ENCODE measurements at places on chromosomes 5 and 9. TPM values are rescaled to one million over a fixed set of nuclear protein-coding genes. Genes with fewer than 3 reads are reported as not detected.

LURAP1L gene
- 6.6 TPM for total RNA-seq

ZDHHC21 gene
- 21.7 TPM for total RNA-seq

FAM120A gene
- 197 TPM for total RNA-seq

FOXD4L5 gene
- 0.21 TPM for total RNA-seq

OR1Q1 gene
- not detected for total RNA-seq

TMEM250 gene
- 31.8 TPM for total RNA-seq

ENG gene
- total RNA-seq: 83.6 TPM

OSTF1 gene
- 49.7 TPM for total RNA-seq

WNK2 gene
- total RNA-seq: 40.0 TPM

ARRDC3 gene
- total RNA-seq: 111 TPM

TAF1L gene
- total RNA-seq: not detected

IL13 gene
- total RNA-seq: not detected

MAMDC4 gene
- total RNA-seq: 10.7 TPM

GHR gene
- 3.6 TPM for total RNA-seq

GPR151 gene
- total RNA-seq: not detected

MYMK gene
- not detected for total RNA-seq

SLC9A3 gene
- 1.1 TPM for total RNA-seq

CFAP77 gene
- not detected for total RNA-seq

TMEM171 gene
- total RNA-seq: 2.4 TPM

PCDHGA7 gene
- 5.8 TPM for total RNA-seq

PCDHB1 gene
- 0.13 TPM for total RNA-seq

IL5 gene
- not detected for total RNA-seq

PRDM9 gene
- total RNA-seq: not detected

IL31RA gene
- total RNA-seq: not detected

COL27A1 gene
- 59.2 TPM for total RNA-seq

PCDHA9 gene
- 0.34 TPM for total RNA-seq

FSD1L gene
- 5.0 TPM for total RNA-seq

TRIM36 gene
- 0.62 TPM for total RNA-seq

OR1J2 gene
- total RNA-seq: 0.42 TPM

IARS1 gene
- 269 TPM for total RNA-seq

C9orf153 gene
- 0.36 TPM for total RNA-seq

GRXCR2 gene
- not detected for total RNA-seq

TAL2 gene
- not detected for total RNA-seq

TLX3 gene
- total RNA-seq: not detected

TMOD1 gene
- total RNA-seq: 29.3 TPM

SH3GL2 gene
- total RNA-seq: 1.2 TPM
